ENCODE measurements at places on chromosomes 1 and 21.

- no peak for DNase-seq
Observed at GRCh38 chr1:107252271-107252670, 111.4 kb downstream of the NTNG1 start.

DNA sequence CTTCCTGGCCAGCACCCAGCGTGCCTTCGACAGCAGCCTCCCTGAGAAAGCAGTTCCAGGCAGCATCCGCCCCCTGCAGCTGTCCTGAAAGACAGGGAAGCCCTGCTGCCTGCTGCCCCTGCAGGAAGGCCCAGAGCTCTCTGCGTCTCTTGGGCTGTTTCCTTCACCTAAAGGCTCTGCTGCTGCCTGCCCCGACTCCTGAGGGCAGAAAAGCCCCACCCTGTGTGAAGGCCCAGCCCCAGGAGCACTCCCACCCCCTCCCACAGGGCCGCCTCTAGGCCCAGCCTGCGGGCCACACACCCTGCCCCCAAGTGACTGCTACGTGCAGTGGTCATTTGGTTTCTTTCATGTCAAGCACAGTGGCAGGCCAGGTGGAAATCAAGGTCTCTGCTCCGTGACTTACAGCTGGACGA, 12.4 kb downstream of the RIPK4 start:
- no peak for DNase-seq

- no peak for DNase-seq
Observed at GRCh38 chr1:5985250-5985649, 7.0 kb downstream of the NPHP4 start.

DNA sequence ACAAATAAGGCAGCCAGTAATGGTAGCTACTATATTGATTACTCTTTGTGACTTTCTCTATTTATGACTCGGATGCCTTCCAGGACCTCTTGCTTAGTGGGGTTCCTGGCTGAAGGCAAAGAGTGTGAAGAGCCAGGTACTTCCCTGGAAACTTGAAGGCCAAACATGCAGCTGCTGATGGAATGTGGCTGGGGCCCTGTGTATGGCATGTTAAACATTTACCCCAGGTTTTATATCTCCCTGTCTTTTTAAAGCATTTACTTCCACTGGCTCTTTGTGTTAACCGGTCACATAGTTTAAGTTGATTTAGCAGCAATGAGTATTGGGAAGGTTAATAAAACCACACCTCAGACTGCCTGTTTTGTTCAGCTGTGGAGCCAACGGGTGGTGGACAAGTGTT, 45.7 kb upstream of the PAXBP1 start:
- no peak for DNase-seq

DNA sequence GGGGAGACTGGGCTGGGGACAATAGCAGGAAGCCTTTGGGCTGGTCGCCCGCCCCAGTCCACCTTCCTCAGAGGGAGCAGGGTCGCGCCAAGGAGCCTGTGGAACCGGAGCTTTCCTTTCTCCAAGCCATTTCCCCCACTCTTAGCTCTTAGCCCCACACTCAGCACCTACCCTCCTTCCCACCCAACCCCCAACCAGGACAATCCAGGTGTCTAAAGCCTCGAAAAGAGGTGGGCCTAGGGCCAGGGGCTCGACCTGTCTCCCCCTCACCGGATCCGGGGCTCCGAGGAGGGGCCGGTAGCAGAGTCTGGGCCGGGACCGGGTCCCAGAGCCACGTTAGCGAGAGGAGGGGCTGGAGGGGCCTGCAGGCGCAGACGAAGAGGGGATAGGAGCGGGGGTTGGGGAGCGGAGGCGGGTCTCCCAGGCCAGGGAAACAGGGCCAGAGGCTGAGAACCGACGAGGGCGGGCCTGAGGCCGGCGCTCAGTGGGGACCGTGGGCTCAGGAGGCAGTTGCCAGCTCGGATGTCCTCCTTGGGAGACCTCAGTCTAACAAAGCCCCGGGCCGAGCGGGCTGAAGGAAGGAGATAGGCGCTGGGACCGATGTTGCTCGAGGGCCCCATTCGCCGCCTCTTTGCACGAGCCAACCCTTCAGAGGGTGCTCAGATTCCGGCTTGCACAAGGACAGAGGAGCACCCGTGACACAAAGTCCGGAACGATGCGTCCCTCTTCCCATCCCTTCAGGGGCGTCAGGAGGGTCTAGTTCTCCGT, 943 bp downstream of the SEMA6C start:
- no peak for DNase-seq

- DNase-seq: no peak
Observed at GRCh38 chr1:54465351-54465811, 59.2 kb upstream of the SSBP3 start.

- no peak for DNase-seq
Observed at GRCh38 chr1:171083222-171083621, 7.5 kb upstream of the FMO3 start.

DNA sequence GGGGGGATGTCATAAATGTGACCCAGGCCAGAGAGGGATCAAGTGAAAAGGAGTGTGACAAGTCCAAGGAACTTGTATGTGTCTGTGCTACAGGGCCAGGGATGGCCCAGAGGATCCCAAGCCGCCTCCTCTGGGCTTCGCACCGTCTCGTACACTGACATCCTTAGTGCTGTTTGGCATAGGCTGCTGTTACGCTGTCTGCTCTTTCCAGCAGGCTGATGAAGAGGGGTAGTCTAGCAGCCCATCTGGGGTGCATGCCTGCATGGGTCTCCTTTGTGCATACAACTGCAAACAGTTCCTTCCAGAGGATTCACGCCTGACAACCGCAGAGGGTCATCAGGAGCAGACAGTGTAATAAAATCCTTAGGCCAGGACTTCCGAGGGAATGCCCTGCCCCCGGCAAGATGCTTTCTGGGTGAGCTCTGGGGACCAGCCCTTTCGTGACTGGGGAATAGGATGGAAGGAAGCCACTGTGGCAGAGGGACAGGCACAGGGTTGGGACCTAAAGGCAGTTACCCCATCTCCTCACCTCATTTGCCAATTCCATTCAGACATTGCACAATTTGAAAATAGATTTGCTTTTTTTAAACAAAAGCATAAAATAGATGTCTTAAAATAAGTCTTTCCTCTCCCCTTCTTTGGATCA, 6.3 kb upstream of the GOLT1A start:
- no peak for DNase-seq

DNA sequence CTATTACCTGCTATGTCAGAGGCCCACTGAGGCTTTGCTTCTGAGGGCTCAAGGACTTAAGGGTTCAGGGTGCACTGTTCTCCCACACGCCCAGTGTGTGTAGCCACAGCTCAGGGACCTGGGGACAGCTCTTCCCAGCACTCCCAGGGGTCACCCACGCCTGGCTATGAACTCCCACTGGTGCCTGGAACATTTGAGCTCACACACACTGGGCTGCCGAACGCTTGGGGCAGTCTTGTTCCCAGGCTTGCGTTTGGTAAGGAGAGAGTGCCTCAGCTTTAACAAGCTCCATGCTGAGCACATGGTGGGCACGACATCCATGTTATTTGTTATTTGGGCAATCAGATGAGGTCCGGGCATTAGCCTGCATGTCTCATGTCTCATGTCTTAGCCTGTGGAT, 37.6 kb downstream of the STUM start:
- no peak for DNase-seq

GRCh38 chr1:200039849-200040474, 12.5 kb downstream of the NR5A2 start:
- DNase-seq: no peak

DNA sequence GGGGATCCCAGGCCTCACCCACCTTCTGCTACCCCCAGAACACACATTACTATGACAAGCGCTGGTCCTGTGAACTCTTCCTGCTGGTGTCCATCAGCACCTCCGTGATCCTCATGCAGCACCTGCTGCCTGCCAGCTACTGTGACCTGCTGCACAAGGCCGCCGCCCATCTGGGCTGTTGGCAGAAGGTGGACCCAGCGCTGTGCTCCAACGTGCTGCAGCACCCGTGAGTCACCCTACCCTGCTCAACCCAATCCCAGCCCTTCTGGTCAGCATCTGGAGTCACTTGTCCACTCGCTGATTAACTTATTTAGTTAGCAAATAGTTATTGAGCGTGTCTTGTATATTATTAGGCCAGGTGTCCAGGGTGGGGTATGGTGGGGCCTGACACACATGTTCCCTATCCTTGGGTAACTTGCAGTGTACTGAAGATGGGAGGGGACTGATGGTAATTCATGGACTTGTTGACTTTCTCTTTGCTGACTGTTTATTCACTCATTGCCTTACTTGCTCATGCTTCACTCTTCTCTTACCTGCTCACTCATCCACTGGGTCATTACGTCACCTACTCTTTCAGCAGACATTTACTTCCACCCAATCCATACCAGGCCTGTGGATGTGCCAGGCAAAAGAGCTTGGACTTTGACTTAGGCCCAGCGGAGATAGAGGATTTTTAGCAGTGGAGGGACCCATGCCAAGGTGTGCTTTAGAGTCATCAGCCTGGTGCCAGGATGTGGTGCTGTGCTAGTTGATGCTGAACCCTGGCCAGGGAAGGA, 12.9 kb upstream of the KPNA6 start:
- DNase-seq: no peak

- DNase-seq: no peak
Observed at GRCh38 chr1:94719926-94720793, 100.0 kb upstream of the SLC44A3 start.

GRCh38 chr21:42854246-42855010, 24.9 kb downstream of the WDR4 start:
- DNase-seq: no peak

DNA sequence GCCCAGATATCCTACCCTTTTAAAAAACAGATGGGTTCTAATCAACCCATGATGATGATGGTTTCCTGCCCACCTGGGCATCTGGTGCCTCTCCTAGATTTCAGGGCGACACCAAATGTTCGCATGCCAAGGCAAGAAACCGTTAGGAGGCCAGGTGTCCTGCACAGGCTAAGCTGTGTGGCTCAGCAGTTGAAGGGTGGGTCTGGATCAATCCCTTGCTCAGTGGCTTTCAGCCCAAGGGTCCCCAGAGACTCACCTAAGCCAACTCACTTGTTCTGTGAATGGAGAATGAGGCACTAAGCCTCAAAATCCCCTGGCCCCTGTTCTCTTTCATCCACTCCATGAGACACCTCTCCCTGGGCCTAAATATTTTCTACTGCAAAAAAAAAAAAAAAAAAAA, 169.1 kb upstream of the EDN2 start:
- peak; percentile 95 for DNase-seq

- DNase-seq: no peak
Observed at GRCh38 chr1:226737819-226738420, 1.2 kb downstream of the ITPKB start.

DNA sequence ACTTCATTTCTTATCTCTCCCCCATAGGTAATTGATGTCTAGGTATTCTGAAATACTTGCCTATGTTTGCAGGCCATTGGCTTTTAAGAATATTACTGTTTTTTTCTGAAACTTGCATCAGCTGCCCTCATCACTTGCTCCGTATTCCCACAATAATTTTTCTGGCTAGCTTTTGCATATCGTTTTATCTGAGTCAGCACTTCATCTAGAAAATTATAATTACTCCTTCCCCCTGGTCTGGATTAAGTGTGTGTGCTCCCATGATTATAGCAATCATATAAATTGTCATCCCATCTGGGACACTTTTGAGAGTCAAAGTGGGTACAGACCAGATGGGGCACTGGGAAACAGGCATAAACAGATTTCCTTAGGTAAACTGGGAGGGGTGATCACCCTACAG, 583.2 kb upstream of the B3GALT2 start:
- DNase-seq: peak; percentile 86

DNA sequence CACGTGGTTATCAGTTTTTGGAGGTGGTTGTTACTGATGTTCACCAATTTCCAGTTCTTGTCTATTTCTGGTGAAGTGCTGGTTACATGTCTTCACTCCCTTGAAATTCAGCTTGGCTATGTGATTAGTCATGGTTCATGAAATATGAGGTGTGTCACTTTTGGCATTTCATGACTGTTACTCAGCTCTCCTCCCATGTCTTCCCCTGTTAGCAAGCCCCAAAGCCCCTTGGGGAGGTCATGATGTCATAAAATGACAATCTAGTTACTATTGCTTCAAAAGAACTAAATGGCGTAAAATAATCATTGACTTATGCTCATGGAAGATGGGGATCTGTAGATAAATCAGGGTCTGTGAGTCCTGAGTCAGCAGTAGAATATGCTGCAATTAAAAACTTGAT, 425.1 kb downstream of the SETD4 start:
- no peak for DNase-seq

DNA sequence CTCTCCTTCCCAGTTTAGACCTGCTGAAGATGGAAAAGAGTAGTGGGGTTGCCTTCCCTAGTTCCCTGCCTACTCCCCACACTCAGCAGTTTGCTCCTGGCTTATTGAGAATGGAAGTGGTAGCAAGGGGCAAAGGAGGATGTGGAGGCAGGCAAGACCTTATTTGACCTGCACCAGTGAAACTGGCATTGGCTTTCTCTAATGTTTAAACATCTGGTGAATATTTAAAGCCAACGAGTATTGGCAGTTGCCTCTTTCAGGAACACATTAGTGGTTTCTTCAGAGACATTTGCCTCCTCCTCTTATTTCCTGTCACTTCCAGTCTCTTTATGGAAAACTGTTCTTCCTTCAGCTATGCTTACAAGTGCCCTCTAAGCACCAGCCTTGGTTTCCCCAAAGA, 62.4 kb upstream of the VAV3 start:
- DNase-seq: no peak

DNA sequence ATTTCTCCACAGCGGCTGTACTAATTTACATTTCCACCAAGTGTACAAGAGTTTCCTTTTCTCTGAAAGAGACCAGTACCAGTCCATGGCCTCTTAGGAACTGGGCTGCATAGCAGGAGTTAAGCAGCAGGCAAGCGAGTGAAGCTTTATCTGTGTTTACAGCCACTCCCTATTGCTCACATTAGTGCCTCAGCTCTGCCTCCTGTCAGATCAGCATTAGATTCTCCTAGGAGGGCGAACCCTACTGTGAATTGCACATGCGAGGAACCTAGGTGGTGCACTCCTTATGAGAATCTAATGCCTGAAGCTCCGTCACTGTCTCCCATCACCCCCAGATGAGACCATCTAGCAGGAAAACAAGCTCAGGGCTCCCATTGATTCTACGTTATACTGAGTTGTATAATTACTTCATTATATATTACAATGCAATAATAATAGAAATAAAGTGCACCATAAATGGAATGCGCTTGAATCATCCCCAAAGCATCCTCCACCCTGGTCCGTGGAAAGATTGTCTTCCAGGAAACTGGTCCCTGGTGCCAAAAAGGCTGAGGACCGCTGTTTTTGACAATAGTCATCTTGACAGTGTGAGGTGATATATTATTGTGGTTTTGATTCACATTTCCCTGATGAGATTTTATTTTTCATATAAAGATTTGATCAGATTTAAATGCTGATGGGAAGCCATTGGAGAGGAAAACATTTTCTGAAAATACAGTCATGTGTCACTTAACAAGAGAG, 45.5 kb upstream of the MRPS6 start:
- DNase-seq: no peak

Measured in NCI-H524 treated with DMSO at 0.1 percent for 48 hours (cell line).